ENCODE measurements at places on chromosomes 5 and 9.
A peak's percentile ranks its signal among the peaks of the same experiment; 100 is the strongest.

- DNase-seq = no peak
Measured at GRCh38 chr9:128503870-128504269, 649 bp upstream of the GLE1 start.

GRCh38 chr5:126166368-126166767, 256.8 kb upstream of the GRAMD2B start:
- DNase-seq = no peak

DNA sequence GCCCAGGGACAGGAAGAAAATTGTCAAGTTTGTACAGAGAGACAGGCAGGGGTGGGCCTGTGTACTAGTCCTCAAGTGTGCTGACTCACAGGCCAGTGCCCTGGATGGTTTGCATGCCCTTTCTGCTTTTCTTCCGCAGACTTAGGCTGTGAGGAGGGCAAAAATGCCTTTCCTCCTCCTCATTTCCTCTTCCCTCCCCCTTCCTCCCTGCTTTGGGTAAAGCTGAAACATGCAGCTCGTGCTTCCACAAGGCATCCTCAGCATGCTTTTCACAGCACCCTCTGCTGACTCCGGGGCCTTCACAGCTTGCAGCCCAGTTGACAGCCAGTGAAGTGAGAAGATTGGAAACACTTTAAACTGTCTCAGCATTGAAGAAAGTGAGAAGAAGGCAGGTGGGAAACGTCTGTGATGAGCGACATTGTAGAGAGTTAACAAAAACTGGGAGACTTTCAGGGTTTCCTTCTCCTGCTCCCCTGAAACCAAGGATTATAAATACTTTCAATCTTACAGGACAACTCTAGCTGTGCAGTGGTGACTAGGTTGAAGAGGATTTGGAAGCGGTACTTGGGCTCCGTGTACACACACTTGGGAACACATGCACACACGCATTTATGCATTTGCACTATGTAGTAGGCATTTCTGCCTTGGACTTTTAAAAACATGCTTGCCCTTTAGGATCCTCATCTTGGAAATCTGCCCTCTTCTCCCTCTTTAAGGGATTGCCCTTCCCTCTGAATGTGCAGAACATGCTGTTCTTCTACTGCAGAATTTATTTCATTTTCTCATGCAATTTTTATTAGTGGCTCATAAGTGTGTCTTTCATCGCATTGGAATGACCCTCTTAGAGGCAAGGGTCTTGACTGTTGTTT, 138.8 kb downstream of the GRIA1 start:
- no peak for DNase-seq

- no peak for DNase-seq
Measured at GRCh38 chr5:57824047-57824446, 341.4 kb upstream of the ACTBL2 start.

- no peak for DNase-seq
Measured at GRCh38 chr5:159764283-159765134, 151.8 kb upstream of the ADRA1B start.

DNA sequence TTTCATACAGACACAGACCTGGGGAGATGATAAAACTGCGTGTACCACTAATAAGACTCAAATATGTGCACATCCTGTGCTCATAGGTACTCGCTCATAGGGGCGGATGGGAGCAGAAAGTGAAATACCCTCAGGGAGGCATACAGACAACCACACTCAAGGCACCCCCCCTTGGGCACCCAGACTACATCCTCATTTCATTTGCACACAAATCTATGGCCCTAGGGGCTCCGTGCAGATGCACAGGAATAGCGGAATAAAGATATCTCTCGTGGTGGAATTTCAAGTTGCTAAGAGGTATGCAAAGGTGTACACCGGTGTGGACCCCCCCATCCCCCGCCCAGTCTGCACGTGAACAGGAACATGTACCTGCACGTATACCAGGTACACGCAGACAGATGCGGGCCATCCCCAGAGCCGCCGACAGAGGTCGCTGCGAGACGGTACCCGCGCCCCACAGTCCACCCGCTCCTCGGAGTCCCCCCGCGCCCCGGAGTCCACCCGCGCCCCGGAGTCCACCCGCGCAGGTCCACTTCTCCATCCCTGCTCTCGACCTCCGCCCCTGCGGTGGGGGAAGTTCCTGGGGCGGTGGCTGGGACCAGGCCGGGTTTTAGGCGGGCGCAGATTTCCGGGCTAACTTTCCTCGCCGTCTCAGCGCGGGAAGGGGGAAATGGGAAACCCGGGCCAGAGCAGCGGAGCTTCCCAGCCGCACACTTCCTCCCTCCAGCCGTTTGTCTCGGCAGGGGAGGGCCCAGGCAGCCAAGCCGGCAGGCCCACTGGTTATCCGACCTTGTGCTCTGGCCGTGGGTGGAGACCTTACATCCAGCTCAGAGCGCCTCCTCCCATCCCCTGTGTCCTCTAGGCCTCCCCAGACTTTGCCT, 1.0 kb upstream of the IL12B start:
- DNase-seq = peak; percentile 55

DNA sequence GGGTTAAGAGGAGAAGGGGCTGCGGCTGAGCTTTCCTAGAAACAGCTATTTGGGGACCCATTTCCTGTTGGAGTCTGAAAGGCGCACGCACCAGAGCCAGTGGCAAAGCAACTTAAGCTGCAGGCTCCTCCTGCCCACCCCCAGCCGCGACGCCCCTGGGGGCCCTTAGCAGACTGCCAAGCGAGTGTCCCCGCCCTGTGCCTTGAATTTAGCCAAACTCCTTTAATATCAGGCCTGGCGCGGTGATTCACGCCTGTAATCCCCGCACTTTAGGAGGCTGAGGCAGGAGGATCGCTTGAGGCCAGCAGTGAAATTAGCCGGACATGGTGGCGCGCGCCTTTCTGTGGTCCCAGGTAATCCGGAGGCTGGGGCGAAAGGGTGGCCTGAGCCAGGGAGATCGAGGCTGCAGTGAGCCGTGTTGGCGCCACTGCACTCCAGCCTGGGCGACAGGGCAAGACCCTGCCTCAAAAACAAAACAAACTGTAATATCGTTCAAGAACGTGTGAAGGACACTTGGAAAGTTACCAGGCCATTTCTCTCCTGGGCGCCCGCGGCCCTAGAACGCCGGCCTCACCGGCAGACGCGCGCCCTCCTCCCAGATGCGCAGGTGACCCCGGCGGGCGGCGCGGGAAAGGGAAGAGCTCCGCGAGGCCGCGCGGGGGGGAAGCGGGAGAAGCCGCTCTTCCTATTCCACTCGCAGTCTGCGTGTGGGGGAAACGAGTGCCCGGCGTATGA, 1.0 kb upstream of the F2R start:
- no peak for DNase-seq

DNA sequence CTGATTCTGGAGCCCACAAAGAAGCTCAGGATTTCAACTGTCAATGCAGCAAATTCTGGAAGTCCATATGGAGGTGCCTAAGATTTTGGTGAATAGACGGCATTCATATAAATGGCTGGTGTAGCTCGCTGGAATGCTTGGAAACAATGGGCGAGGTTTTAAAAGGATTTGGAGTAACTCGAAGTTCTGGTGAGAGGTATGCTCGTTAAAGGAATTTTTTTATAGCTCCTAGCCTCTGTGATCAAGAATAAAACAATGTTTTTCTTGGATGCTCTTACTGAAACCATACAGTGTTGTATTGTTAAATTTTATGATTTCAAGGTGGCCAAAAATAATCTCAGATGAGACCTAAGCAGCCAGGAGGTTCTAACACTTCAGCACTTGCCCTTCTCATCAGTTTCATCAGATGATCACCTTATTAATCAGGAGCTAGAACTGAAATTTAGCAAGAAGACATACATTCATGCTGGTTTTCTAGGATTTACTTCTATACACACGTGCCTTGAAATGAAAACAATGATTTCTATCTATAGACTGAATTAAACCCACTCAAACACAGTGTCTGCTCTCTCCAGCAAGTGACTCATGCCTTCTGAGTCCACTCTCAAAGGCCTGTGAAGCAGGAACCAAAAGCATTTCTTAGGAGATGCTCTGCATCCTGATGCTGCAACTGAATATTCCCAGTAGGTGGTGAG, 79.2 kb downstream of the OTULIN start:
- DNase-seq = no peak

DNA sequence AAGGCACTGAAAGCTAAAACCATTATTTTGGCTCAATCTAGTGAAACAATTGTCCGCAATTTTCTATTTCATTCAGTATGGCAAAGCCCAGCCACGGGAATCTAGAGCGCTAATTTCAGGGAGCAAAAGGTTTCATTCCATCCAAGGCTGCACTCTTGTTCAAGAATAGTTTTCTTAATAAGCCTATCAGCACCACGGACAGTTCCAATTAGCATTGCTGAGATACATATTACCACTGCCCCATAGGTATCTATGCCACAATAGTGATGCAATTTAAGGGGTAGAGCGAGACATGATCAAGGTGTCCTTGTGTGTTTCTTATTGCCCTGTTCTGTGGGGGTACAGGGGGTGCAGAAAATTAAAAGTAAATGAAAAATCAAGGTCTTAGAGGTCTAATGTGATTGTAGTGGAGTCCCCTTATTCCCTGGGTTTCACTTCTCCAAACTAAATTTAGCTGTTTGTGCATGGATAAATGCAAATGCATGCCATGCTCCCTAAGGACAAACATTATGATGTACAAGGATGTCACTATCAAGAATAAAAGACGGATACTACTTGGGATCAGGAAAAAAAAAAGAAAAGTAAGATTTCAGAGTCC, 45.5 kb downstream of the SPOCK1 start:
- DNase-seq = no peak

DNA sequence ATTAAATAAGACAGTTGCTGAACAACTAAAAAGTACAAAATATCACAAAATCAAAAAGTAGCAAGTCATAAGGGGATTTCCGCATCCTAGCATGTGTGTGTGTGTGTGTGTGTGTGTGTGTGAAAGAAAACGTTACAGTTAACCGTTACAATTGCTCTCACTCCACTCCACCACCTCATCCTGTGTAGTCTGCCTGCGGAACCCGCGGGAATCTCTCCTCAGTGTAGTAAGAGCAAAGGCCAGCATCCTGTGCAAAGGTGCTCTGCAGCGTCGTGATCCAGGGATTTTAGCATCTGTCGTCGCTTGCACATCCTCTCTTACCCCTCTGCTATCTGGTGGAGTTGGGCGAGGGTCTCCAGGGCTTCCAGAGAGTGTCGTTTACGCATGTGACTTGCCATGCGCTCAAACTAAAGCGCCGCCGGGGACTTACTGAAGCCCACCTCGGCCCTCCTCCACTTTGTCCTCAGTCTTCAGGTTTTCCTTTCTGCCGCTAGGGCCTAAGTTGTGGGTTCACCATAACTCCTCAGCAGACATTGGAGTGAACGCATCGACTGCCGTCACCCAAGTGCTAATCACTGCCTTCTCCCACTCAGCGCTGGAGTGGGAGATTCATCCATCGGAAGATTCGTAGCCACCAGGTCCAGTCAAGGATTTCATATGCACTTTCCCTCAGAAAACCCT, 3.9 kb downstream of the CDKN2B start:
- DNase-seq = no peak

DNA sequence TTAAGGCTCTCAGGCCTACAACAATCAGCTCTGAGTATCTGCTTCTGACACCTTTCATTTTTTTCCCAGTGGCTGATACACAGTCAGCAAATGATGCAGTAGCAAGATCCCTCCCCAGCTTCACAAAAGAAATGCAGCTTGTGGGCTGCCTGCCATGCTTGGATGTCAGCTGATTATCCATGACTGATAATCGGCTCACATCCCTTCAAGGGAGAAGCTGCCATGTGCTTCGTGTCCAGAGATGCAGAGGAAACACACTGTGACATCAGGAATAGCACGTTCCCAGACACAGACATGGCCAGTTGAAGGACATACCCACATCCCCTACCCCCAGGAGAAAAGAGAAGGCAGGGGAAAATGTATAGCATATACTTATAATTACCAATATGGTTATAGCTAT, 27.9 kb downstream of the TMEM215 start:
- DNase-seq = no peak

- no peak for DNase-seq
Measured at GRCh38 chr9:76462126-76462525, 3.1 kb downstream of the GCNT1 start.

DNA sequence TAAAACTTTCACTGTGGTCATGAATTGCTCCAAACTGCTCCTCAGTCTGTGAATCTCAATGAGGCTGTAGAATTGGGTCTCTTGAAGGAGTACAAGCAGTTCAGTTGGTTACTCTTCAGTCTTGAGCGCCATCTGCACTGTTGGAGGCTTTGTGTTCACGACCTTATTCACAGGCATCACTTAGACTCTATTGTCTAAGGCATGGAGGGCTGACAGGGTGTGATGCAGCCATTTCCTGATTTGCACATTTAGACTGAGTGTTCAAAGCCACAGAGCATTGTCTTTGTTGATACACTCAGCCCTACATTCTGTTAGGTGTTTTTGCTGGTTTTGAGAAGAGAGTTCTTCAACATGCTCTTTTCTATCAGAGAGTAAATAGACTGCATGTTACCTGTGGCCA, 355.9 kb upstream of the RIOK2 start:
- no peak for DNase-seq

DNA sequence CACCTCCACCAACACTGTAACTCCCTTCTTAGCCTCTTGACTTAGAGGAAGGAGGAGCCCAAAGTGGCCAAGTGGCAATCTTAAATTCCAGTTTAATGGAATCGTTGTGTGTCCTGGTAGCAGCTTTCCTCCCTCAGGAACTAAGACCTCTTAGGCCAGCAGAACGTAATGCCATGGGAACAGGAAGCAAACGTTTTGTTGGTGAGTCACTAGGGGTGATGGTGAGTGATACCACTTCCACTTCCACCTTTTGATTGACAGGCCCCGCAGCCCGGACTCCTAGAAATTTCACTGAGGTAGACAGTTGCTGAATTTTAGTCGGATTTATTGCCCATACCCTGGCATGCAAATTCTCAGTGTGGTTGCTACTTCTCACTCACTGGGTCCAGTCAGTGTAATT, 94.2 kb upstream of the FBN2 start:
- no peak for DNase-seq

GRCh38 chr9:33162721-33163311, 4.3 kb downstream of the B4GALT1 start:
- no peak for DNase-seq

DNA sequence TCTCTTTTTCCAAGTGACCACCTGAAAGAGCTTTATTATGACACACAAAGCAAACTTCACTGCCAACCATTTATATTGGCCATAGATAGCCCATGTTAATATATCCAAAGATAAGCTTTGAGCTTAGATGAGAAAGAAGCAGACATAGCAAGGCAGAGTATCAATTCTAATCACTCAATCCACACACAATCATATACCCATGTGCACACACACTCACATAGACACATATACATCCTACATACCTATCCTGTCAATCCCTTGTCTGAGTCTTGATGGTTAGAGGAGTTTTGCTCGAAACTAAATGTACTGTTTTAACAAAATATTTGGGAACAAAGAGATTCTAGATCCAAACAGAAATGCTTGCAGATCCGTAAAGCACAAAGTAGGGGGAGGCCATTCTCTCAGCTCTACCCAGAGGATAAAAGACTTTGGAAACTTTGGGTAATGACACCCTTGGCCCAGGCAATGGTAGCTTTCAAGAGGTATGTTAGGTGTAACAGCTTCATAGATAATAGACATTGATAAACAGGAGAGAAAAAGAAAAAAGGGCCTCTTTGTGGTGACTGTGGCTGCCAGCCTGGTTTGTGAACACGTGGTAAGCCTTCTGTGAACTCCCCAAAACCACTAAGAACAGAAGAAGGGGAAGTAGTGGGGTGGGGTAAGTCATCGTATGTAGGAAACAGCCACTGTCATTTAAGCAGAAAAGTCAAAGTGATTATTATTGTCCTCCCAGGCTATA, 121.6 kb downstream of the TLR4 start:
- no peak for DNase-seq

All from stimulated activated CD4-positive, alpha-beta T cell treated with anti-CD3 and anti-CD28 coated beads, Interleukin-1b, Interleukin-23, amount 100 ng/mL, for 1 hour (primary cell).